ENCODE measurements at places on chromosomes 13 and 19.

- DNase-seq: no peak
These were observed 629.7 kb downstream of the LIG4 start for GRCh38 chr13:107585469-107586180.

GRCh38 chr13:64074971-64075474 lies 2659.4 kb upstream of the PCDH20 start:
- no peak for DNase-seq

DNA sequence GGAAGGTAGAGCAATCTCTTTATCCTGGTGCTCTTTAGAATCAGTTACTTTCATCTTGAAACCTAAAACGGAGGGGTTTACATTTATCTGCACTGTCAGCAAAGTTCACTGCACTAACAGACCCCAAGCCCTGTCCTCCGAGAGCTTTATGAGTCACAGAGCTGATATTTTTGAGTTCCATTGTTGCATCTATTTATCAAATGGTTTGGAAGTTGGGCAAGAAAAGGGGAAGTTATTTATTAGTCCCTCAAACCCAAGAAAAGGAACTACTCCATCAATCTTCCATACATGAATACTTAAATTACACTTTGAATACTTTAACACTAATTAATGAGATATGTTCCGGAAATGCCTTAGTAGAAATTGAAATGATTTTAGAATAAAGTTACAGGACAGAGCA lies 55.5 kb downstream of the EDNRB start:
- no peak for DNase-seq

- DNase-seq: no peak
These were observed 2.2 kb downstream of the GPR32 start for GRCh38 chr19:50772476-50772875.

GRCh38 chr13:80860845-80861244 lies 519.9 kb upstream of the SPRY2 start:
- no peak for DNase-seq

GRCh38 chr19:8585894-8586750 lies 8.9 kb upstream of the MYO1F start:
- no peak for DNase-seq

GRCh38 chr19:11624069-11624463 lies 26.8 kb downstream of the ZNF627 start:
- DNase-seq: peak; percentile 46

DNA sequence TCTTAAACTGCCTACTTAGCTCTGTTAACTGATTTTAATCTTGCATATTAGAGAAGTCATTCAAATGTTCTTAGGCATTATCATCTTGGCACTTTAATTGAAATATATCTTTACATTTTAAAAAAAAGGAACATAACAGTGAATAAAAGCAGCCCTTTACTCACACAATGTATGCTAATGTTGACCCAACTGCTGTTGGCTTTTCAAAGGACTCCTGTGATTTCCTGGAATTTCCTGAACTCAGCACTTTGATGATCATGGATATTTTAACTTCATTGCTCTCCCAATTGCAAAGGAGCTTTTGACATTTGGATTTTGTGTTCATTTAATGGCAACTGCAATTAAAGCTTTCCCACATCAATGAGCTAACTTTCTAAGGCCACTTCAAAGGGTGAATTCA lies 1230.3 kb downstream of the DIAPH3 start:
- no peak for DNase-seq

DNA sequence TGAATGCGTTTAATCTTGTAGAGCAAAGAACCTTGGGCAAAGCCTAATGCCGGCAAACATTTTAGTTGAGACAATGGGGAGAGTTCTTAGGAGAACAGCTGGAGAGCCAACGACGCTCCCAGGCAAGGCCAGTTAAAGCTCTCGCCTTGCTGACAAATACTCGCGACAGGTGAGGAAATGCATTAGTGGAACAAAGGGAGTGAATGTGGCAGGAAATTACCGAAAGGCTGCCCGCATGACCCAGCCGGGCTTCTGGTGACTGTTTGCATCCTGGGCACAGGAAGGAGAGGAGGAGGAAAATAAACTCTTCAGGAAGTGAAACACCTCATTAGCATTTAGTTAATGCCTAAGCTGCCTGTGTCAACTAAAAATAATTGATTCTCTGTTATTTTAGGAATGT lies 74.6 kb downstream of the SHISA2 start:
- DNase-seq: no peak

- peak; percentile 82 for DNase-seq
These were observed 20.7 kb downstream of the CEBPG start for GRCh38 chr19:33394006-33394722.

- DNase-seq: no peak
These were observed 569.8 kb downstream of the FGF9 start for GRCh38 chr13:22240716-22241115.

GRCh38 chr19:41545547-41545946 lies 30.4 kb upstream of the CEACAM21 start:
- DNase-seq: no peak

DNA sequence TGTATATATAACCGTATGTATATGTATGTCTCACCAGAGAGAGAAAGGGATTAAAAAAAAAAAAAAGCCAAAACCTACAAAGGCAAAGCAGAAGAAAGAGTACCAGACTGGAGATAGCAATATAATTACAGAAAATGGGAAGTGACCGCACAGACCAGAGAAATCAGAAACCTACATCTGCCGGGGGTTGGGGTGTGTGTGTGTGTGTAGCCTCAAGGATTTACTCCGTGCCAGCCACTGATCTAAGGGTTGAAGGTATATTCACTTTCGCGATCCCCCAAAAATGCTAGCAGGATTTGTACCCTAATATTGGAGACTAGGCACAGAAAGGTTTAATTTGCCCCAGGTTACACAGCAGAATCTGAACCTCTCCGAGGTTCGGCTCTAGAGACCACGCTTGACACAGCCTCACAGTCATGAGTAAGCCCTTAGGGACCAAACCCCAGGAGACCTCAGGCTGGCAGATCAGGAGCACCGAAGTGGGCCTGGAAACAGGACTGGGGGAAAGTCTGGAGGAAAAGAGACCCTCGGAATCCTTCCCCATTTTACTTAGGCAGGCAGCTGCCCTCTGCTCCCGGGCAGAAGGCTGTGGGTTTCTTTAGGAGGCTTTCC lies 14.8 kb downstream of the ARL11 start:
- DNase-seq: no peak

DNA sequence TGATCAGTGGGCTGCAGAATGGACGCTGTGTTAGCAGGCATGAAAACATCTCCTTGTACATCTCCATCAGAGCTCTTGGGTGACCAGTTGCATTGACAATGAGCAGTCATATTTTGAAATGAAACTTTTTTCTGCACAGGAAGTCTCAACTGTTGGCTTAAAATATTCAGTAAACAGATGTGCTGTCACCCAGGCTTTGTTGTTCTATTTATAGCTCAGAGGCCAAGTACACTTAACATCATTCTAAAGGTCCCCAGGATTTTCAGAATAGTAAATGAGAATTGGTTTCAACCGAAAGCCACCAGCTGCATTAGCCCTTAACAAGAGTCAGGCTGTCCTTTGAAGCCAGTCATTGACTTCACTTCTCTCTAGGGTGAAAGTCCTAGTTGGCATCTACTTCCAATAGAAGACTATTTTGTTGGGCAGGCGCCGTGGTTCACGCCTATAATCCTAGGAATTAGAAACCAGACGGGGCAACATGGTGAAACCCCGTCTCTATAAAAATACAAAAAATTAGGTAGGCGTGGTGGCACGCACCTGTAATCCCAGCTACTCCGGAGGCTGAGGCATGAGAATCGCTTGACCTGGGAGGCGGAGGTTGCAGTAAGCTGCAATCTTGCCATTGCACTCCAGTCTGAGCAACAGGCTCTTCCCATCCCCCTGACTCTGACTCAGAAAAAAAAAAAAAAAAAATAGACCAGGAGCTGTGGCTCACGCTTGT lies 7.9 kb upstream of the PDE4A start:
- DNase-seq: no peak

- DNase-seq: no peak
These were observed 59.3 kb downstream of the TSHZ3 start for GRCh38 chr19:31289976-31290375.

DNA sequence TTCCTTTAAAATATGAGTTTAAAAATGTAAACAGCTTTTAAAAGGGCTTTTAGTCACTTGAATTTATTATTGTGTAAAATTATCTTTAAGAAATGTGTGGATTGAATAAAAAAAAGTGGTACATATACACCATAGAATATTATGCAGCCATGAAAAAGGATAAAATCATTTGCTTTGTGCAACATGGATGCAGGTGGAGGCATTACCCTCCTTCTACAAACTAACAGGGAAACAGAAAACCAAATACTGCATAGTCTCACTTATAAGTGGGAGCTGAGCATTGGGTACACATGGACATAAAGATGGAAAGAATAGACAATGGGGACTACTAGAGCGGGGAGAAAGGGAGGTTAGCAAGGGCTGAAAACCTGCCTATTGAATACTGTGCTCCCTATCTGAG lies 999.3 kb downstream of the SLITRK5 start:
- no peak for DNase-seq

DNA sequence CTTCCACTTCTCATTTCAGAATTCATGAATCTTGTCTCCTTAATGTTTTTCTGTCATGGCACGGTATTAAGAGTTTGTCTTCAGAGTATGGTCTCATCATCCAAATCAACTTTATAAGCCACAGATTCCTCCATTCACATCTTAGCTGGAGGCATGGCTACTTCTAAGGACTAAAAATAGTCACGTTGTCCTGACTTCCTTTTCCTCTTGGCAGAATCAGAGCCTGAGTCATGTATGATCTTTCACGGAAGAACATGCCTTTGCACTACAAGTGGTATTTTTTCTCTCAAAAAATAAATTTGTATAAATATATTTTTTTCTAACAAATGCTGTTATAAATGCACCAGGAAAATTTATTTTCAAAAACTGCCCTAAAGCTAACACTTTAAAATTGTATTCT lies 71.4 kb downstream of the ALOX5AP start:
- DNase-seq: peak; percentile 81

GRCh38 chr19:51024924-51025323 lies 1.5 kb downstream of the KLK11 start:
- no peak for DNase-seq

GRCh38 chr13:54733639-54734038 lies 1705.0 kb downstream of the OLFM4 start:
- no peak for DNase-seq

- no peak for DNase-seq
These were observed 93.5 kb downstream of the FOXO1 start for GRCh38 chr13:40572961-40573360.

GRCh38 chr13:24625870-24626849 lies 54.0 kb upstream of the ATP12A start:
- no peak for DNase-seq

DNA sequence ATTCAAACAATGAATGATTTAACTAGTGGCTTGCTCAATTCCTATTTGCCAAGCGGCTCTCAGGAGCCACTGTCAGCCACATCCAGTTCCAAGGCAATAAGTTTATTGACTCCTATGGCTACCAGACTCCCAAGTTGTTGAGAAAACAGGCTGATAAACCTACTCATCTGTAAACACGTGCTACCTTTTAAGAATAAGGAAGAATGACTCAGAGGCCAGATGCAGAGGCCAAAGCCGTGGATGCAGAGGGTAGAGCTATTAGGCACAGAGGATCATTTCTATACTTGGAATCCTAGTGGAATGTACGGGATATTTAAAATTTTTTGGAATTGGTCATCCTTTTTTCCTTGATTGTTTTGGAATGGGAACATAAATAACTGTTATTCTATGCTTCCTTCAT lies 1921.1 kb downstream of the OLFM4 start:
- DNase-seq: no peak

GRCh38 chr13:34458756-34459715 lies 483.0 kb upstream of the NBEA start:
- no peak for DNase-seq

DNA sequence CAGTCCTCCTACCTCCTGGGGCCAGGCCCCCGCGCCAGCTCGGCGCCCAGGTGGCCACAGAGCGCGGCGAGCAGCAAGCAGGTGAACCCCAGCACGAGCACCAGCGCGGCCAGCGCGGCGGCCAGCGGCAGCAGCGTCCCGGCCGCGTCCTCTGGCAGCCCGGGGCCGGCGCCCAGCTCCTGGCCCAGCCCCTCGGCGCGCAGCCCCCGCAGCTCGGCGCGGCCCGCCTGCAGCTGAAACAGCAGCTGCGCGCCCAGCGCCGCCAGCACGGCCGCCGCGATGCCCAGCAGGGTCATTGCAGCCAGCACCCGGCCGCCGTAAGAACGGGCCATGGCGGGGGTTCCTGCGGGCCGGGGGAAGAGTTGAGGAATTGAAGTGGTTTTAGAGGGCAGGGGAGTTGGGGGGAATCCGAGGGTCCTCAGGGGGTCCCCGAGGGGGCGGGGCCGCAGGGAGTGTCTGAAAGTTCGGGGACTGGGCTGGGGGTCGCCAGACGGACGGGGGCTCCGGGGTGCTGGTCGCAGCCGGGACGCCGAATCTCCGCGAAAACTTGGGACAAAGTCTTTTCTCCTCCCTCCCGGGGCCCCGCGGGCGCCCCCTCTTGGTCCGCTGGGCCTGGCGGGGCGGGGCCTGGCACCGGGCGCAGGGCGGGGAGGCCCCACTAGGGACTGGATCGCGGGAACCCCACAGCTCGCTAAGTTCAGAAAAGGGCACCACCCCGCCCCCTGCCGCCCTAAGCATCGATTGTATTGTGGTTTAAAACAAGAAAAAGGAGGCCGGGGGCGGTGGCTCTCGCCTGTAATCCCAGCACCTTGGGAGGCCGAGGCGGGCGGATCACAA lies at the start of gene TMEM221:
TMEM221 (minus strand) TSS at position 538 of the 837 bp plus-strand sequence; CDS start at position 332, 206 bp downstream.
- no peak for DNase-seq

- DNase-seq: no peak
These were observed 121.7 kb upstream of the MAB21L1 start for GRCh38 chr13:35598233-35598632.
